ENCODE measurements at places on chromosomes 1 and 21. TPM values are rescaled to one million over a fixed set of nuclear protein-coding genes. Genes with fewer than 3 reads are reported as not detected.

Gene FCRL2
- total RNA-seq = not detected

Gene TMPRSS15
- not detected for total RNA-seq

Gene SLFNL1
- 0.28 TPM for total RNA-seq

Gene LIN28A
- total RNA-seq = not detected

Gene SEMA6C
- 1.3 TPM for total RNA-seq

Gene CD48
- not detected for total RNA-seq

Gene ACTL8
- total RNA-seq = not detected

Gene SYDE2
- 4.6 TPM for total RNA-seq

Gene WNT4
- not detected for total RNA-seq

Gene FCRL1
- not detected for total RNA-seq

Gene MSH4
- 0.38 TPM for total RNA-seq

Gene HAO2
- total RNA-seq = not detected

Gene GUCA2A
- not detected for total RNA-seq
